ENCODE measurements at places on chromosomes 5 and 9.
A peak's percentile ranks its signal among the peaks of the same experiment; 100 is the strongest.

DNA sequence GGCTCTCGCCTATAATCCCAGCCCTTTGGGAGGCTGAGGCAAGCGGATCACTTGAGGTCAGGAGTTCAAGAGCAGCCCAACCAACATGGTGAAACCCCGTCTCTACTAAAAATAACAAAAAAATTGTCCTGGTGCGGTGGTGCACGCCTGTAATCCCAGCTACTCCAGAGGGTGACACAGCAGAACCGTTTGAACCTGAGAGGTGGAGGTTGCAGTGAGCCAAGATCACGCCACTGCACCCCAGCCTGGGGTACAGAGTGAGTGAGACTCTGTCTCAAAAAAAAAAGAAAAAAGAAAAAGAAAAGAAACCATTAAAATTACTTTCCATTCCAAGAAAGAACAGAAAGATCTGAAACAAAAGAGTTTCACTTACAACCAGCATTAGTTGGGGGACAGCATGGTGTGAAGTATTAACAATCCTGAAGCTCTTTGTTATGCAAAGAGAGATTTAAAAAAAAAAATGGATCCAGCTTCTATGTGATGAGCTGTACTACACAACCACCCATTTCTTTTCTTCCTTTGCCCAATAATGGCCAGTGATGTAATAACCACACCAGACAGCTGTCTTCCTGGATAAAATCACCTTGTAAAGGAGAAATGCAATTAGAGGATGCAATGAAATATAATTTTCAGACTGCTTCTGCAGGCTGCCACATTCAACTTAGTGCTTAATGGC, 76.9 kb downstream of the MED27 start:
- DNase-seq: no peak

GRCh38 chr9:130266236-130267098, 907 bp downstream of the HMCN2 start:
- DNase-seq: no peak

DNA sequence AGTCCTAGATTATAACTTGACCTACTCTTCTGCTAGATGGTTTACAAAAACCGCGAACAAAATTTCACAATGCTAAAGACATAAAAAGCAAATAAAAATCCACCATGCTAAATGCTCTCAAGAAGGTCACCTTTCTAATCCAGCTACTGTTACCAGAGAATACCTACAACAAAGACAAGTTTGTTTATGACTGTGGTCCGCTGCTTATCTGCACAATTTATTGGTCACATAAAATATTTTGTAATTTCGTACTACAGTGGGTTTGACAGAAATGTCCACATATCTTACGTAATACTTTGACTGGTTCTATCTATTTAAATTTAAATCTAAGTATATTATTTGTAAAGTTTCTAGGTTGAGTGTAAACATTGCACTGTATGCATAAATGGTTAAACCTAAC, 257.6 kb upstream of the ZNF608 start:
- no peak for DNase-seq

GRCh38 chr5:137750436-137750835, 3.7 kb downstream of the HNRNPA0 start:
- no peak for DNase-seq

- no peak for DNase-seq
Observed at GRCh38 chr9:133945314-133945975, 46.7 kb downstream of the VAV2 start.

DNA sequence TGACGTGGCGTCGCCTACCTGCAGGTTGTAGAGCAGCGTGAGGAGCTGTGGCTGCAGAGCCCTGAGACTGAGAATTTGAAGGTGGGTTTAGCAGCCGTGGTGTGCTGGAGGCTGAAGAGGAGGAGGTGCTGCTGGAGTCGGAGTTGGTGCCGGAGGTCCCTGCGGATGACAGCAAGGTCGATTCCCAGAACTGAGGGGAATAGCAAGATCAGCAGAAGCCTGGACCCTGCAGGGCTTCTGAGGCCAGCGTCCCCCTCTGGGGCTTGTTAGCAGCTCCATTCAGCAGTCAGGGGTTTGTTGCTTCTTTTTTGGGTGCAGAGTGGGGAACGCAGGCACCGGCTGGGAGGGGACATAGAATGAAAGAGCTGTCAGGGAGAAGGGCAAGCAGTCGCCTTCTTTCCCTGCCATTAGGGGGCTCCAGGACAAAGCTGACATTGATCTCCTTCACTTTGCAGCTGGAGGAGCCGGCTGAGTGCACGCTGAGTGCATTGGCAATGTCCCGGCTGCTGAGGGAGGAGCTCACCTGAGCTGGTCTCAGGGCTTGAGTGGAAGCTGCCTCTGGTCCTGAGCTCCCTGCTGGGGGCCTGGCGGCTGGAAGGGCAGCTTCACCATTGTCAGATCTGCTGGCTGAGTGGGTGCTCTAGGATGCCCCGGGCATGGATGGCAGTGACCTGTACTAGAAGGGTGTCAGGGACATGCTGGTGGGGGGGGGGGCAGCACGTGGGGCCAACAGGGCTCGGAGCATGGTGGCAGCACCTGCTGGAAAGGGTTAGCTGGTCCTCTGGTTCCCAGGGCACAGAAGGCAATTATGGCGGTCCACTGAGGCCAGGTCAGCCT, 20.8 kb downstream of the OBP2B start:
- DNase-seq: no peak

DNA sequence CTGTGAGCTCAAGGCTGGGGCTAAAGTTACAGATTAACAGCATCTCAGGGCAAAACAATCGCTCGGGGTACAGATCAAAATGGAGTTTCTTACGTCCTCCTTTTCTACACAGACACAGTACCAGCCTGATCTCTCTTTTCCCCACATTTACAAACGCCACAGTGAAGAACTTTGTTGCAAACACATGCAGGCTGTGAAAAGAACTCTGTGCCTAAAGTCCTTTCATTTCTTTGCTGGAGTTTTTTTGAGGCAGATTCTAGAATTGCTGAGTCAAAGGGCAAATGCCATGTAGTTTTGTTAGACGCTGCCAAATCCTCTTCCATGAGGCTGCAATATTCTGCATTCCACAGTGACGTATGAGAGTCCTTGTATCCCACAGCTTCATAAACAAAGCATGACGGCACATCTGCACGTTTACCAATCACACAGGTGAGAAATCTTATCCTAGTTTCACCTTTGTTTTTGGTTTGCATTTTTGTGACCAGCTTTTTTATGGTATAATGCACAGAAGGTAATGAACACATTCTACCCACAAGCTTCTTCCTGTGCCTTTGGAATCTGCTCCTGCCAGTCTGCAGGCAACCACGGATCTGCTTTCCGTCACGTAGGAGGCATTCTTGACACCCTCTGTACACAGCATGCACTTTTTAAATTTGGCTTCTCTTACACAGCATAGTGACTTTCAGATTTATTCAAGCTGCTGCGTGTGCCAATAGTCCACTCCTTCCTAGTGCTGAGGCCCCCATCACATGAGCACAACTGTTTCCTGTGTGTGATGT, 44.6 kb upstream of the LPCAT1 start:
- DNase-seq: peak; percentile 87

DNA sequence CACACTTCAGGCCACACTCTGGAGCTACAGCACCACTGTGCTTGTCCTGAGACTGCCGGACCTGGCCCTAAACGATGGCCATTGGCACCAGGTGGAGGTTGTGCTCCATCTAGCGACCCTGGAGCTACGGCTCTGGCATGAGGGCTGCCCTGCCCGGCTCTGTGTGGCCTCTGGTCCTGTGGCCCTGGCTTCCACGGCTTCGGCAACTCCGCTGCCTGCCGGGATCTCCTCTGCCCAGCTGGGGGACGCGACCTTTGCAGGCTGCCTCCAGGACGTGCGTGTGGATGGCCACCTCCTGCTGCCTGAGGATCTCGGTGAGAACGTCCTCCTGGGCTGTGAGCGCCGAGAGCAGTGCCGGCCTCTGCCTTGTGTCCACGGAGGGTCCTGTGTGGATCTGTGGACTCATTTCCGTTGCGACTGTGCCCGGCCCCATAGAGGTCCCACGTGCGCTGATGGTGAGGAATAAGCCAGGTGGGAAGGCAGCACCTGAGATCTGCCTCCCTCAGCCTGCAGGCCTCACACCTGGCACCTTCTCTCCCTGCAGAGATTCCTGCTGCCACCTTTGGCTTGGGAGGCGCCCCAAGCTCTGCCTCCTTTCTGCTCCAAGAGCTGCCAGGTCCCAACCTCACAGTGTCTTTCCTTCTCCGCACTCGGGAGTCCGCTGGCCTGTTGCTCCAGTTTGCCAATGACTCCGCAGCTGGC, 14.7 kb downstream of the CRB2 start:
- no peak for DNase-seq

GRCh38 chr5:169347786-169348185, 46.8 kb upstream of the SLIT3 start:
- DNase-seq: peak; percentile 74

DNA sequence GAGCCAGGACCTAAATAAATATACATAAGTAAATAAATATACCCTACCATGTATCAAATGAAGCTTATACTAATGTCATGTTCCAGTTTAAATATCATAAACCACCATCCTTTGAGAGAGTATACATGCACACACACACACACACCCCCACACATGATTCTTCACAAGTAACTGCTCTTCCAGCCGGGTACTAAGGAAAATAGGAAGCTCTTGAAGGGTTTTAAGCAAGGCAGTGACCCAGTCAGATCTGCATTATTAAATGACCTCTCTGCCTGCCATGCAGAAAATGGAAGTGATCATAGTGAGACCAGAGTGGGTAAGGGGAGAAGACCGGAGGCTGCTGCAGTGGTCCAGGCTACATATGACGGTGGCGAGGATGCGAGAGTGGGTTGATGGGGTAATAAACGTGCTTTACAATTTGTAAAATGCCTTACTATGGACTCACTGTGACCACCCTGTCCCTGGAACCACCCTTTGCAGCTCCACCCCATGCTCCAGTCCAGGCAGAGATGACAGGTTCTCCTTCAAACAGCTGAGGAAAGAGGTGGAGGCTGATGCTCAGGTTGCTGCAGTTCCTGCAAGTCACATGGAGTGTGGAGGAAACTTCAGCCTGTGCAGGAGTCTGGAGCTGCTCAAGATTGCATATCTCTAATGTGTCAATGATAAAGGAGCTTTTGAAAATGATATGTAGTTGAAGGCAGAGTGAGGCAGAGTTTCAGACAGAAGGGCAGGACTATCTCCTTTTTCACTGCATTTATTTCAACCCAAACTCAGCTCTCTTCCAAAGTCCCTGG, 38.8 kb upstream of the NDFIP1 start:
- no peak for DNase-seq

GRCh38 chr5:135136546-135136945, 102.5 kb upstream of the PITX1 start:
- DNase-seq: no peak

DNA sequence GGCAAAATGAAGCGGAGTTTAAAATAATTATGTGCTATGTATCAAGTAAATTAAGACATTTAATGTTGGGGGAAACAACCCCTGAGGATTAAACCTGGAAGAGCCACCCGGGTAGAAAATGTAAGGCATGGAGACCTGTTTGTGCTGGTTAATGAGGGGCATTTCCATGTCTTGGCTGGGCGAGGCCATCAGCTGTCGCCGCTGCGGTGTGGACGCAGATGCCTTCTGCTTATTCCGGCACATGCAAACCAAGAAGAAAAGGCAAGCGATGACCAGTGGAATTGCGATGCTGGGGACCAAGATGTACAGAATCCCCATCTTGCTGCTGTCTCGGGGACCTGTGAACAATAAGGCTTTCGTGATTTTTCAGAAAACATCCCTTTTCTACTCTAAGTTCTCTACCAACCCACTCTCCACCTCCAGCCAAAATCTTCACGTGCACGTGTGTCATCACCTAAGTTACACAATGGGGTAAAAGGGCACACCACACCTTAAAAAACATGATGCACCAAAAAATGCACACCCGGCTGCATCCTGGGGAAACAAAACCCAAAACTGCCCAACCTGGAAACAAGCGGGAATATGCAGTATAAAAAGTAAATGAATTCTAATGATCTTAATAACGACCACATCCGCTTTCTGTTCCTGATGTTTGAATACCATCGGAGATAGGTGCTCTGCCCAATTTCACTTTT, 223.5 kb downstream of the ROR2 start:
- no peak for DNase-seq

DNA sequence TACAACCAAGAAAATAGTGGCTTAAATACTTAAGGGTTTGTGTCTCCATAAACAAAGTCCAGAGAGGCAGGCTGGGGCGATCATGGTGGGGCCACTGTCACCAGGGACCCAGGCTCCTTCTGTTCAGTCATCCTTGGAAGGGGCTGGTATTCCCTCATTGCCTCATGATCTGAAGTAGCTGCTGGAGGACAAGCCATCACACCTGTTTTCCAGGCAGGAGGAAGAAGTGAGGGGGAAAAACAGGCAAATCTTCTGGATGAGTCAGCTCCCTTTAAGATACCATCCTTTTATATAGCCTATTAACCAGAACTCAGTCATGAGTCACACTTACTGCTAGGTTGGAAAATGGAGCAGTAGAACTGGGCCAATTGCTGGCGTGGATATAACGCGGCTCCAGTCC, 92.3 kb downstream of the DAP start:
- no peak for DNase-seq

- no peak for DNase-seq
Observed at GRCh38 chr9:38066914-38067858, 1.8 kb downstream of the SHB start.

- no peak for DNase-seq
Observed at GRCh38 chr5:148915224-148915817, 88.9 kb downstream of the ADRB2 start.

Data from fibroblast of skin of right quadriceps (primary cell).